ENCODE measurements at places on chromosomes 3 and 15.

GRCh38 chr3:101042996-101043686, 49.9 kb upstream of the ABI3BP start:
- no peak for DNase-seq

DNA sequence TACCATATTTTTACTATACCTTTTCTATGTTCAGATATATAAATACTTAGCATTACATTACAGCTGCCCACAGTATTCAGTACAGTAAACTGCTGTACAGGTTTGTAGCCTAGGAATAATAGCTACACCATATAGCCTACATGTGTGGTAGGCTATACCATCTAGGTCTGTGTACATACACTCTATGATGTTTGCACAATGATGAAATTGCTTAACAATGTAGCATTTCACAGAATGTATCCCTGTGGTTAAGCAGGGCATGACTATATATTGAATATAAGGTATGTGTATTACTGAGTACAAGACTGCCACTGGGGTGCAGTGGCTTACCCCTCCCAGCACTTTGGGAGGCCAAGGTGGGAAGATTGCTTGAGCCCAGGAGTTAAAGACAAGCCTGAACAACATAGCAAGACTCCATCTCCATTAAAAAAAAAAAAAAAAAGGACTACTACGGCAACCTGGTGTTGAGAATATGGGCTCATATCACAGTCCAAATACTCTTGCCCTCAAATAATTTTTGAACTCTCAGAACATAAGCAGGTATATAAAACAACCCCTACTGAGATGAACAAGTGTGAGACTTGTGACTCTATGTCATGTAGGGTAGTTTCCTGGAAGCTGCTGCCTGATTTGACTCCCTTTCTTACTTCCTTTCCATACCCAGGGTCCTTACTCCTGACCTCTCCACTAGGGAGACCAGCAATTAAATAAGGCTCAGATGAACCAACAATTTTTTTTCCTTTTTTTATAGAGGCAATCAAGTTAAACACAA, 4.8 kb downstream of the PPP1R14D start:
- no peak for DNase-seq

GRCh38 chr3:27423463-27423862, 54.3 kb upstream of the NEK10 start:
- DNase-seq: no peak

GRCh38 chr3:167289435-167289834, 90.7 kb downstream of the ZBBX start:
- DNase-seq: no peak

- DNase-seq: no peak
These were observed 9.9 kb downstream of the CEP152 start for GRCh38 chr15:48800811-48801455.

- peak; percentile 43 for DNase-seq
These were observed 5.9 kb downstream of the KY start for GRCh38 chr3:134644731-134645514.

DNA sequence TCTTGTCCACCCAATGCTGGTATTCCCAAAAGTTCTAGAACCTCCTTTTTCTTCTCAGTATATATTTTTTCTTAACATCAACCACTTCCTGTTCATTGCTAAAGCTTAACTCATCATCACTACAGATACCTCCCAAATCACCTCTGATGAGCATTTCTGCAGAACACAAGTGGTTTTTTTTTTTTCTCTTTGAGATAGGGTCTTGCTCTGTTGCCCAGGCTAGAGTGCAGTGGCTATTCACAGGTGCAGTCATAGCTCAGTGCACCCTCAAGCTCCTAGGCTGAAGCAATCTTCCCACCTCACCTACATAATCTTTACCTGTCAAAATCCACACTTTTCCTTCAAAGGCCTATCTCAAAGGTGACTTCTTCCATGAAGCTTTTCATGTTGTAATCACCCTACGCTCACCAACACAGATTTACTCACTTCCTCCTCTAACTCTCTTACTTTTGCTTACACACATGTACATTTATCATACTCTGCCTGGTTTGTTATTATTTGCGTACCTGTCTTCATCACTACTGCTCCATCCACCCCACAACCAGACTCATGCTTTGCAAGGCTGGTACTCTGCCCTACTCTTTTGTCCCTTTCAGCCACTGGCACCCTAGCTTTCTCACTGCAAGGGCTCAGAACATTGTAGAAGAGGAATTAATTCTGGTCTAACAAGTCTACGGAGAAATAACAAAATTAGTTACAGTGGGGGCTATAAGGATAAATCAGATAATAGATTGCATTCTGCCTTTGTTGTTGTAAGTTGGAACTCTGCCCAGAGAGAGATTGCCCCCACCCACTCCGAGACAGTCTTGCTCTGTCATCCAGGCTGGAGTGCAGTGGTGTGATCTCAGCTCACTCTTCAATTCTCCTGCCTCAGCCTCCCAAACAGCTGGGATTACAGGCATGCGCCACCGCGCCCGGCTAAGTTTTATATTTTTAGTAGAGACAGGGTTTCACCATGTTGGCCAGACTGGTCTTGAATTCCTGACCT, 27.5 kb downstream of the HERC1 start:
- DNase-seq: no peak

GRCh38 chr15:59401824-59402569, 29.3 kb upstream of the MYO1E start:
- DNase-seq: no peak

GRCh38 chr15:64232400-64232799, 69.6 kb upstream of the PPIB start:
- DNase-seq: no peak

- no peak for DNase-seq
These were observed 18.1 kb downstream of the ANXA2 start for GRCh38 chr15:60379525-60380274.

DNA sequence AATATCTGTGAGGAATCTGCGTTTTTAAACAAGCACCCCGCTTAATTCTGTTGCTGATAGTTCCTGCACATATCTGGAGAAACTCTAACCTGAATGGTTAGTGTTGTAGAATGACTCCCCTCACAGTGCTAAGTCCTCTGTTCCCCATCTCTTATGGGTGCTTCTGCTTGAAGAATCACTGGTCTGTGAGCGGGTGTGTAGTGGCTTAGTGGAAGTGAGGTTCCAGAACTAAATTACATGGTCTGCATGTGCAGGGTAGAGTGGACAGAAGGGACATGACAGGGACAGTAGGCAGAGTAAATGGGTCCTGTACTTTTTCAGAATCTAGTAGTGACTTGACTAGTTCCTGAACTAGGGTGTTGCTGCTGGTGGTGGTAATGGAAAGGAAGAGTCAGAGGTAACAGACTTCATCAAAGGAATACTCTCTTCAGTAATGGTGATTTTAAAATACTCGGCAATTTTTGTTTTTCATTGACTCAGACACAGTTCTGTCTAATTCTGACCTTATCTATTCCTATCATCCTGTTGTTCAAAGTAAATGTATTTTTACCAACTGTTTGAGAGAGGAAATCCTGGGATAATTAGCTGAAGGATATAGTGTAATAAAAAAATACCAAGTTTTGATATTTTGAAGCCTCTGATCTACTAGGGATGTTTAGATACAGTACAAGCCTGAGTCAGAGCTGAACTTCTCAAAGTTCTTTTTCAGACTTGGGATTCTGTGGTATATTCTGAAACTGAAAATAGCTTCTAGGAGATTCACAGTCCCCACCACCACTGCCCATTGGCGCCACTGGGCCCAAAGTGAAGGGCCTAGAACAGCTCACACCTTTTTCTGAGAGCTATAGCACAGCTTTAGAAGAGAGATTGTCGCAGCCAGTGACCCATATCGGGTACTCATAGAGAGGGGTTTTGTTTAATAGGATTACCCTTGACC, 55.5 kb downstream of the FNDC3B start:
- no peak for DNase-seq

DNA sequence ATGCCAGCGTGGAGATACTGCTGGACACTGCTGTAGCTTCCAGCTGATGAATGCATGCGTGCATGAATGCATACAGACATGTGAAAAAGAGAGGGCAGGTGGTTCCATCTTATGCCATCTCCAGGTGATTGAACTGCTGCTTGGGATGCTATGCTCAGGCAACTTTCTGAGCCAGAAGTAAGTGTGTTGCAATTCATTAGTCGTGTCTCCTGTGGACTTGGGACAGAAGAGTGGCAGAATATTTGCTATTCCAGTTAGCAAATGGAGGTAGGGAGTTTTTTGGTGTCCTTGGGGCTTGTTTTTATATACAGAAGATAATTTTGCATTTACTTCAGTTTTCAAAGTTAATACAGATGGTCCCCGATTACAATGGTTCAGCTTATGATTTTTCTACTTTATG, 33.3 kb downstream of the ANKDD1A start:
- DNase-seq: no peak

GRCh38 chr15:89201465-89202005, 19.8 kb downstream of the RLBP1 start:
- DNase-seq: no peak

DNA sequence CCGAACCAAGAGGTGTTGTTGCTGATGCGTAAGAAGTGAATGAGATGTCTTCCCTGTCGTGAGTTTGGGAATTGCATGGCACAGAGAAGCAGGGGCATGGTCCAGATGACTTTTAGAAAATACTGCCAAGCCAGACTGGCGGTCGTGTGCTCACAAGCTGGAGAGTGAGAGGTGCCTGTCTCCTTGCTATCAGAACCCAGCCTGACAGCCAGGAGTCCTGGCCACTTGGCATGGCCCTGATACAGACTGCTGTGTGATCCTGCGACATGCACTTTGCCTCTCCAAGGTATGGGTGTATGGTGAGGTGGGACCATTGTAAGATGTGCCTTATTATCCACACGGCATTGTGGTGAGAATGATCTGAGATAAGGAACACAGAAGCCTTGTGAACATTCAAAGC, 93.0 kb downstream of the SMAD3 start:
- no peak for DNase-seq

DNA sequence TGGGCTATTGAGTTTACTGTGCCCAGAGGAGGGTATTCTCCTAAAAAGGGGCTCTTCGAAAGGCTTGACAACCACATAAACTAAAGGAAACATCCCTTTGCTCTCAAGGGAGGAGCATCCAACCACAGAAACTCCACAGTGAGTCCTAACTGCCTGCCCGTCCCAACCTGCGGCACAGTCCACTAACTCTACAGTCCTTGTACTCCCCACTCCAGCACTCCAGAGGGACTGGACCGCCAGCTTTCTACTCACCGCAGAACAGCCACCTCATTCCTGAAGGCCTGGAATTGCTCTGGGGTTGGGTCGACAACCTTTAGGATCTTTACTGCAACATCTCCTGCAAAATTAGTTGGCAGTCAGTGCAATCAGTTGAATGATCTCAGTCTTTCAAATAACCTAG, 34.6 kb downstream of the MKRN2 start:
- DNase-seq: no peak
